ENCODE measurements at places on chromosomes 1 and 21.
A peak's percentile ranks its signal among the peaks of the same experiment; 100 is the strongest.

GRCh38 chr1:198726455-198726854 lies 87.6 kb downstream of the PTPRC start:
- no peak for DNase-seq

GRCh38 chr1:216705676-216706075 lies 17.6 kb downstream of the ESRRG start:
- DNase-seq, result no peak

DNA sequence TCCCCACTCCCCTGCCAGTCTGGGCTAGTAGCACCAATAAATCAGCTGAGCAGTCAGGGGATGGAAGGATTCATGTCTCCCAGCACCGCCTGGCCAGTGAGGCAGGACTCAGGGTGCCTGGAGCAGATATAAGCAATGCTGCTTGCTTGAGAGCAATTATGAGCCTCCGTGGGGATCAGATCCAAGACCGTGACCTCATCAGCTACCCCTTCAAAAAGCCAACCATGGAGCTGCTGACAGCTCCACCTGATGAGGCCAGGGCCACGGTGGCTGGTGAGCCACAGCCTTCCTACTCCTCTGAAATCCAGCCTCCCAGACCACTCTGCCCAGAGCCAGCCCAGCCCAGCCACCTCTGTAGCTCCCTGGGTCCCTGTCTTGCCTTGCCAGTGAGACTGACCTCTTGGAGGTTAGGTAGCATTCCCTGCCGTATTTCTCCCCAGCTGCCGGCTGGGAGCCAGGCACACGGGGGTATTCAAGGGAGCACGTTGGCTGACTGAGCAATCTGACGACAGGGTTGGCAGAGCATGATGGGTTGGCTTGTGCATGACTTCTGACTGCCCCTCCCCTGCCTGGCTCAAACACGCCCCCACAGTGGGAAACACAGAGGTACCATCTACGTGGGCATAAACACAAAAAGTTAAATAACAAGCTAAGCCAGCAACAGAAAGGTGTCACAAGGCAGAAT lies 28.4 kb downstream of the SYT2 start:
- no peak for DNase-seq

- peak; percentile 12 for DNase-seq
These were observed 570 bp upstream of the NPR1 start for GRCh38 chr1:153677718-153678518.

GRCh38 chr1:18110598-18110939 lies 3.0 kb downstream of the IGSF21 start:
- no peak for DNase-seq

GRCh38 chr1:171809834-171810233 lies 28.4 kb downstream of the METTL13 start:
- DNase-seq, result no peak

- DNase-seq, result no peak
These were observed 144.2 kb downstream of the VAV3 start for GRCh38 chr1:107820801-107821200.

DNA sequence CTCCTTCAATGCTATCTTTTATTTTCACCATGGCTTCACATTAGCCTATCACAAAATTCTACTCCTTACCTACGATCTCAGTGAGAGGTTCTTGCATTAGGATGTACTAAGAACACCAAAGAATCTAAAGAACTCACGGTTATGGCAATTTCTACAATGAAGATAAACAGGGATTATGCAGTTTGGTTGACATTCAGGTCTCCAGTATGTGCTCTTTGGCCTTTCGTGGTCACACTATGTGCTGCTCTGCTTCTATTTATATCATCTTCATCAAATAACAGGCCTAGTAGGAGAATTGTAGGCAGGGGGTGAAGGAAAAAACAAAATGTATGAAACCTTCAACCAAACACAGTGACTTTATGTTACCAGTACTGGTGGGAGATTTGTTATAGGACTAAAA lies 194.0 kb upstream of the SAMSN1 start:
- DNase-seq, result no peak

DNA sequence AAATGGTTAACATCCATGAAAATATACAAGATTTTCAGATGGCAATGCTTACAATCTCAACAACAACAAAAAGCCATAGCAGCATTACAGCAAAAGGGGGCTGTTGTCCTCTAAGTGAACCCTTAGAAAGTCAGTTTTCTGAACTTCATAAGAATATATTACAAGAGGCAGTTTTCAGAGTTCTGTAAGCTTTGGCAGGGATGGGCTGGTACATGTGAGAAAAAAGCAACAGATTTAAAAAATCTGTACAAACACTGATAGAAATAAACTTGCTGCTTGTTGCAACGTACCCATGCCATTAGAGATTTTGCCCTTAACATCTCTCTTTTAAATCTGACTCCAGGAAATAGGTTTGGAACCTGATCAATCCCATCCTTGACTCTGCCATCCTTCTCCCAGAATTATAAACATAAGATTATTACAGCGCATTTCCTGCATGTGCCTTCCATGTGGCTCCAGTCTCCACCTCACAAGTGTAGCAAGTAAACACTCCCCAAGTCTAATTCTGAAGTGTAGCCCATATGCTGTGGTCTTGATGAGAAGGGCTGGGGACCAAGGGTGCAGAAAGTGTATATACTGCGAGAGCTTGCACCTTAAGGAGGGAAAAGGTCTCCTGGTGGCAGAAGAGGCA lies 101.4 kb upstream of the TSPAN2 start:
- DNase-seq, result no peak
